NCI-H1694 treated with DMSO at 0.1 percent for 48 hours (cell line): ENCODE measurements at places on chromosomes 2 and 18.
A peak's percentile ranks its signal among the peaks of the same experiment; 100 is the strongest.

DNA sequence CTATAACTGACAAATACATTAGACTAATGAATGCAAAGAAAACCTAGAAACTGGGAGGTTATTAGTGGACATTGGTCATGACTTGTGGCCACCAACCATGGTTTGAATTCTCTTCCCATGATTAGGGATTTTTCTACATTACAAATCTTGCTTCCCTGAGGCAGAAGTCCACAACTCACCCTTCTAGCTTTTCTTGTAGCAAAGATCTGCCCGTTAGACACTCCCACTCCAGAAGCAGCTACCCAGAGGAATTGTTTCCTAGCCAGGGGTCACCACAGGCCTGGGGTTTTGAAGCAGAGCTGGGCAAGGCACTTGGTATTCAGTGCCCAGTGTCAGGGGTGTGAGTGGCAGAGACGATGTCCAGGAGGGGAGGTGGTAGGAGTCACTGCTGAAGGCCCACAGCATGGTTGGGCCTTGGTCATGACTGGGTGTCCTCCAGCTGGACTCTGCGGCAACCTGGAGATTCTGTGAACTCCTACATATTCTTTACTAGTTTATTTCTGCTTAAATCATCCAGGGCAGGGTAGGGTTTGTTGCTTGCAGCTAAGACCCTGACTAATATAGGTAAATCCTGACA lies 54.9 kb downstream of the ACTR2 start:
- DNase-seq: no peak

GRCh38 chr2:120403261-120403660 lies 57.3 kb downstream of the INHBB start:
- DNase-seq: no peak

GRCh38 chr2:5673145-5674025 lies 18.8 kb upstream of the SOX11 start:
- peak; percentile 32 for DNase-seq

- no peak for DNase-seq
These were observed 131.5 kb downstream of the PRKCE start for GRCh38 chr2:45782986-45783385.

DNA sequence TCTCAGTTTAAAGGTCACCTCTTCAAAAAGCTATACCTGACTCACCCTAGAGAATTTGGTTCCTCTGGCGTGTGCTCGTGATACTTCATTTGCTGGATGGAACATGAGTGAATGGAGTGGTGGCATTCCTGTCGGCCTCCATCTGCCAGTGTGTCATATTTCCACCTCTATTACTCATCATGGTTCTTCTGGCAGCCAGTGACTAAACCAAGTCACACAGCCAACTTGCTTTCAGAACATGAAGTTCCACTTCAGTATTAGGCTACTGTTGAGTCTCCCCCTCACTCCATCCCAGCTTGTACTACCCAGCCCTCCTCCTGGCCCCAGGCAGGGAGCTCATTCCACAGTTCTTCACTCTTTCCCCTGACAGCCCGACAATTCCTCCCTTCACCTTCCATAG lies 169.8 kb downstream of the MREG start:
- DNase-seq: no peak

GRCh38 chr2:88049622-88050021 lies 6.0 kb downstream of the KRCC1 start:
- no peak for DNase-seq

- DNase-seq: no peak
These were observed 16.7 kb downstream of the IL1R1 start for GRCh38 chr2:102159295-102159694.

GRCh38 chr2:209901172-209901571 lies 101.3 kb upstream of the RPE start:
- peak; percentile 32 for DNase-seq

DNA sequence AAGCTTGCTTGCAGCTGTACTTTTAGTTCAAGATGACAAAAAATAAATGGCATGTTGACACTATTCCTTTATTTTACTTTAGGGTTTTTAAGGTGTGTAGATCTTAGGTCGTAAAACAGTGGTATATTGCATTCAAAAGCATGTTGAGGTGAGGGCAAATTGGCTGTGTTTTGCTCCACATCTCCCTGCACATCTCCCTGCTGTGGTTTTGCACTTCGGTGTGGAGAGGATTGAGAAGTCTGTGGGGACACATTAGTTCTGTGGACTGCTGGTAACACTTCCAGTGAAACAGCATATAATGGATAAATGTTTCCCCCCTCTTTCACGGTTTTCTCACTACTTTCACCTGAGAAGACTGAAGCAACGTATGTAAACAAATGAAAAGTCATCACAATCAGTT lies 25.1 kb downstream of the C2orf74 start:
- no peak for DNase-seq

DNA sequence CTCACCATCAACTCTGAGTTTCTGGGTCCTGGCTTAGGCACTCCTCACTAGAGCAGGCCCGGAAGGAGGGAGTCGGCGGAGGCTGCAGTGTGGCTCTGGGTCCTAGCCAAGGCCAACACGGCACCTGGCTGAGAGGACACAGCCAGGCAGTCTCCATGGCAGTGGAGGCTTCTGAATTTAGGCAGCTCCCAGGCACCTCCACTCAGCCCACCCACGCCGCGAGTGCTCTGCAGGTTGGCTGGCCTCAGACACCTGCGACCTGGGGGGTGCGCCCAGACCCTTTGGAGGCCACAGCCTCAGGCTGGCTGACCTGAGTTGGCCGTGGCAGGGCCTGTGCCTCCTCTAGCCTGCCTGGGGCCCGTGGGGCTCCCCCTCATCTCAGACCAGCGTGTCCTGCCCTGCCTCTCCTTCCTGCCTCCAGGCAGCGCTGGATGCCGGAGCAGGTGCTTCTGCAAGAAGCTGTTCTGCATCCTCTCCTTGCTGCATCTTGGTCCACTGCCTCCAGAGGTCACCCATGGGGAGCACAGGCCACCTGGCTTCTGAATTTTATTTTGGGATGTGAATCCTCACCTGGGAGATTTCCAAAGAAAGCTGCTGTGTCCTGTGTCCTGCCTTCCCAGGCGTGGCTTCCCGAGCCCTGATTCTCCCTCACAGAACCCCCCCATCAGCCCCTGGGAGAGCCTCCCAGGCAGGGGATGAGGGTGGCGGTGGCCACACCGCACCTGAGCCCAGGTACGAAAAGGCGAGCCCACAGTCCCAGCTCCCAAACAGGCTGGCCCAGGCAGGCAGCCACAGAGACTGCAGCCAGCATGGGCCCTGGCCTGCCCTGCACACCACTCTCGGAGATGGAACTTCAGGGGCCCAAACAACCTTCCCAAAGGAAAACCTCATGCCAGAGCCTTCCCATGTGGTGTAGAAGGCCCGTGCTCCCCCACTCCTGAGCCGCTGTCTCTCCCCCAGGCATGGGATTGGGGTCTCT lies 23.4 kb downstream of the AQP12A start:
- no peak for DNase-seq

DNA sequence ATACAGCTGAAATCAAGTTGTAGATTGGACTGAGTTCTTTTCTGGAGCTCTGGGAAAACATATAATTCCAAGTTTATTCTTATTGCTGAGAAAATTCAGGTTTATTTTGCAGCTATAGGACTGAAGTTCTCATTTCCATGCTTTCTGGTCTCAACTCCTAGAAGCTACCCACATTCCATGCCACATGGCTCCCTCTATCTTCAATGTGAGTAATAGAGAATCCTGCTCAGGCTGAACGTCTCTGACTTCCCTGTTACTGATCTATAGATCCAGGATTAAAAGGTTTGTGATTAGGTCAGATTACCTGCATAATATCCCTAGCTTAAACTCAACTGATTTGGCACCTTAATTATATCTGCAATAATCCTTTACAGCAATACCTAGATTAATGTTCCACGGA lies 453.8 kb upstream of the MC4R start:
- DNase-seq: no peak

DNA sequence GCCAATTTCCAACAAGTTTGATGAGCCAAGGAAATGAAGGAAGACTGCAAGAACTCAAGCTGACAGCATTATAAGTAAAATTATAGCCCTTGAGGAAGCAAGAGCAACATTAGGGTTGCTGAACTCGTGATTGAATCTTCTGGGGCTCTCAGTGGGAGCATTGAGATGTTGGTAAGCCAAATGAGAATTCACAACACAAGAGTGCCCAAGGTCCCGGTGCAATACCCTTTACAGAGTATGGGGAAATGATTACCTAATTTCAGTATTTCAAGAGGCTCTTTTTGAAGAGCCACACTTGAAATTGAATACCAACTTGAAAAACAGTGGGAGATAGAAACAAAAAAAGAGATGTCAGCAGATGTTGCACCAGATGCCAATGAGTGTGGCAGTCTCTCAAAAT lies 554.5 kb downstream of the STK39 start:
- no peak for DNase-seq

- no peak for DNase-seq
These were observed 549.5 kb downstream of the EPHA4 start for GRCh38 chr2:221022554-221022953.

DNA sequence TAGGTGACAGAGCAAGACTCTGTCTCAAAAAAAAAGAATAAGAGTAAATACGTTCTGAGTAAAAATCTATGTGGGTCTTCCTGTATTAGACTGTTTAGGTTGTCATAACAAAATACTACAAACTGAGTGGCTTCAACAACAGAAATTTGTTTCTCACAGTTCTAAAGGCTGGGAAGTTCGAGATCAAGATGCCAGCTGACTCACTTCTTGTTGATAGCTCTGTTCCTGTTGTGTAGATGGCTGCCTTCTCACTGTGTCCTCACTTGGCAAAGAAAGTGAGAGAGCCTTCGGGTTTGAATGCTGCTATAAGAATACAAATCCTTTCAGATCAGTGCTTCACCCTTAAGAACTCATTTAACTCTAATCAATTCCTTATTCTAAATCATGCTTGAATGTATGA lies 430.0 kb upstream of the VWC2L start:
- no peak for DNase-seq

- DNase-seq: no peak
These were observed 193.8 kb upstream of the RND3 start for GRCh38 chr2:150681120-150681804.

- DNase-seq: no peak
These were observed 122.2 kb downstream of the NCOA1 start for GRCh38 chr2:24613154-24613814.

DNA sequence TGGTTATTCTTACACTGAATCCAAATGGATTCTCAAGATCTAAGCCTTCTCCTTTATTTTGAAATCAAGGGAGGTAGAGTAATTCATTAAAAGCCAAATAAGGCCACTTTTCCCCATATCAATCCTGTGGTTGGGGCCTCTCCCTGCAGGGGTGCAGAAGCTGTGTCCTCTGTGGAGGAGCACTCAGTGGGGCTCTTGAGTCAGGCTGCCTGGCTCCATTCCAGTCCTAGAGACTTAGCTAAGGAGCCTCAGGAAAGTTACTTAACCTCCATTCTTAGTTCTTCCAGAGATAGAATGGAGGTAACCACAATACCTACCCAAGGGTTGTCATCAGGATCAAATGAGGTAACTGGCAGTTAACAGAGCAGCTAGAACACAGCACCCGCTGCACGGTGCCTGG lies 564.3 kb downstream of the CMPK2 start:
- DNase-seq: no peak

GRCh38 chr2:125746321-125747164 lies 909.4 kb upstream of the GYPC start:
- no peak for DNase-seq

- DNase-seq: no peak
These were observed 8.4 kb upstream of the HIBCH start for GRCh38 chr2:190327867-190328572.

GRCh38 chr2:180202467-180202951 lies 195.4 kb upstream of the CWC22 start:
- peak; percentile 55 for DNase-seq

GRCh38 chr2:96831679-96832078 lies 12.1 kb downstream of the ANKRD23 start:
- no peak for DNase-seq

DNA sequence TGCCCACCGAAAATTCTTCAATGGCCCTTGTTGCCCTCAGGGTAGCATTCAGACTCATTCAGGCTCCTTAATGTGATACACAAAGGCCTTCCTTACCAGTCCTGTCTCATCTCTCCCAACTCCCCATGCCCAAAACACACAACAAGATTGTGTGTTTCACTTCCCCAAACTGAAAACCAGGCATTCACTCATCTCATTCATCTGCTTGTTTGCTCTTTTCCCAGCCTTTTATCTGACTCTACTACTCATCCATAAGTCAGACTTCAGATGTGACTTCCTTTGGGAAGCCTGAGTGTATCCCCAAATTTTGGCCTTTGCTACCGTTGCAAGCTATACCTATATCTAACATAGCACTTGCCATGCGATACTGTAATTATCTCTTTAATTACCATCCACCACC lies 9.7 kb upstream of the SLC39A10 start:
- no peak for DNase-seq

GRCh38 chr2:108640731-108641130 lies 78.6 kb upstream of the RANBP2 start:
- DNase-seq: no peak

DNA sequence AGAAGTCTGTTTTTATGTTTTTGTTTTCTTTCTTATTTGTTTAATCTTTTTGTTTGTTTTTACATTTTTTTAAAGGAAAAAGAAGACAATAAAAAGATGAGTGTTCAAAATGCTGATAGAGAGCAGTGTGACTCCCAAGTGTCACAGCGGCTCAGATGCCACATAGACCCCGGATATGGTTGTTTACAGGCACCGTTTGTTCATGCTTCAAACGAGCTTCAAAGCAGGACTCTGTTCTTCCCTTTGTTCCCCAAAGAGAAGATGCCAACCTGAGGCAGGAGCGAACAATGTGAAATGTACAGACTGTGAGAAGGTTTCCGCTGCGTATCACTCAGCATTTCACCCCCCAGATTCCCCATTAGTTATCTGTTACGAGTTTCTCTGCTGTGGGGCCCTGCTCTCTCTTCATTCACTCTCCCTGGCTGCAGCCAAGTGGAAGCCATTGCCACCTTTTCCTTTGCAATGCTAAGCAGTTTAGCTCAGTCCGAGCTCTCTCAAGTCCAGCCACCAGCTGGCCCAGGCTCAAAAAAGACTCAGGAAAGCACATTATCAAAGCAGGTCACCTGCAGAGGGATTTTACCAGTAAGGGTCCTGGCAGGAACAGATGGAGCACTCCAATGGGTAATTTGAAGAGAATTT lies 36.4 kb upstream of the PHLPP1 start:
- no peak for DNase-seq

DNA sequence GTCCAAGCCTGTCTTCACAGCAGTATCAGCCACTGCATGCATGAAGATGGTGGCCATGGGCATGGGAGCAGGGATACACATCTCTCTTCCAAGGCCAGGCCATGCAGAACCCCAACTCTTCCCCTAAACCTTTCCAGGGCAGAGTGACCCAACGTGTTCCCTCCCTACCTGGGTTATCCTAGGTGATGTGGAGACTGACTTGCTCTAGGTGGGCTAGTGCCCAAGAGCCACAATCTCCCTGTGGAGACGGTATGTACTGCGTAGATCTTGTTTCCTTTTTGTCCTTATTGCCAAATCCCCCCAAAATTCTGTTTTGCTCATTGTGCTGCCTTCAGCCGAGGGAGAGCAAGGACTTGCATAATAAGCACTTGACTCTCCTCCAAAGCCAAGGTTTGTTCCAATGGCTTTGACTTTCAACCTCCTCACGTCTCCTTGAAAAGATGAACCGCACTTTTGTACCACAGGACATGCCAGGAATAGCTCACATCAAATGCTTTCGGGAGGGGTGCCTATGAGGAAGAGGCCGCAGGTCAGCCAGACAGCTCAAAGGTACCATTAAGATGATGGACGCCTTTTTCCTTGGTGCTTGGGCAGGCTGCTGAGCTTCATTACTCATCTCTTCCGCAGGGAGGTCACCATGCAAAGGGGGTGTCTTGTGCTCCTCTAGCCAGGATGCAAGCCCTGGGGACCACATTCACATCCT lies 76.2 kb upstream of the GLI2 start:
- no peak for DNase-seq
